AG04449 (cell line): ENCODE measurements at places on chromosomes 1 and 21.

- no peak for DNase-seq
These were observed 473.8 kb upstream of the PKN2 start for GRCh38 chr1:88210103-88210787.

- peak; percentile 17 for DNase-seq
These were observed 230.3 kb downstream of the C1orf94 start for GRCh38 chr1:34406833-34407539.

- DNase-seq: no peak
These were observed 1.0 kb downstream of the ARID1A start for GRCh38 chr1:26696654-26697430.

DNA sequence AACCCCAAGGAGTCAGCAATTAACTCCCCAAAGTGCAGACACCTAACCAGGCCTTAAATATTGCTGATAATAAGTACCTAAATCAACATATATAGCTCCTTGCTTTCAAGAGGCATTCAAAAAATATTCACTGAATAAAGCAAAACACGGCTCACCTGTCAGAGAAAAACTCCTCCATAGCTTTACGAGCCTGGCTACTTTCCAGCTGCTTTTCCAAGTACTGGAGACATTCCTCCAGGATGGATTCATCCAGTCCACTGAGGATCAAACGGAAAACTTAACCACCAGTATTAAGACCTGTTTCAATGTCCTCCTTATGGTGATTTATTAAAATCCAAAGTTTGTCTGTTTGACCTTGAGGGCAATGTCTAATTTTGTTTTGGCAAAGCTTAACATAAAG lies 44.6 kb downstream of the UBR4 start:
- no peak for DNase-seq

DNA sequence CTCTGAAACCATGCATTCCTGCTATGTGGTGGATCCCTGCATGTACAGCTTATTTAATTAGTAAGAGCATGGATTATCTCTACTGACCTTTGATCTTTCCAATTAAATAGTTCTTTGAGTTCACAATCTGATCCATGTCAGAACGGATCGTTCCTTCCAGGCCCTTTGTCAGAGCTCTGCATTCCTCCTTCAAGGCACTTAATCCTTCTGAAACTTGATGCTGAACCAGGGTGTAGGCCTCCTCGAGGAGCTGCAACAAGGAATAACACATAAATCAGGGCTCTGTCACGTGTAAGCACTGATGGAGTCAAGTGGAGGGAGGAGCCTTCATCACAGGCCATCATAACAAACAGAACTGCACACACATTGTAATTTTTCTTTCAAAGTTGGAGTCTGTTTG lies 68.4 kb upstream of the EDEM3 start:
- DNase-seq: no peak

DNA sequence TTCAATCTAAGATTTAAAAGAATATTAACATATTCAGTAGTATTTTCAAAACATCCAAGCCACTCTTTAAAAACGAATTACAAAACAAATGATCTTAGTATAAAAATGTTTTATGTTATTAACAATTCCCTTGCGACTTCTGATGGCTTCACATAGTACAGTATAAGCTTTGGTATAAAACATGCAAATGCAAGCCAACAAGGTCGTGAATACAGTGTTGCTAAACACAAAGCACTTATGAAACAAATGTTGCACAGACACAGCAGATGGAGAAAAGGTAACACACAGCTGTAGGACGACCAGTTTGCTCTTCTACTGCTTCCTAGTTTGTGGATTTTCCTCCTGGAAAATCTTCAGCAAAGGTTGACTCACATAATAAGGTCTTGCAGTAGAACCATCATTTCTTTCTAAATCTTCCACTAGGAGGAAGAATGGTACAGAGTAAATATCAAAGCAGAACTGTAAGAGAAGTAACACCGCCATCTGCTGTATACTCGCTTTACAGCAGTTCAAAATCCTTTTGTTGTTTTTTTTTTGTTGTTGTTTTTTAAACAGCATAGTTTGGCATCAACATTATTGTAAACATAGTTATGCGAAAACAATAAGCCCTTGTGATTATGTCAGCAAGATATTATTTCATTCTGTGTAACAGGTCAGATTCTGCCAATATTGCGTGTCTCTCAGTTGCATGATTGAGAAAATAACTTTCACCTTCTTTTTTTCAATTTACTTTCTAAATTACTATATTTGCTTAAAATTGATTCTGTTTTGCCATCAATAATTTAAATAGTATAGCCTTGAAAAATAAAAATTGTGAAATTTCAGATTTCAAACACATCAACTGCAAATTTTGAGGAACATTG lies 69.5 kb downstream of the LHX8 start:
- DNase-seq: no peak

DNA sequence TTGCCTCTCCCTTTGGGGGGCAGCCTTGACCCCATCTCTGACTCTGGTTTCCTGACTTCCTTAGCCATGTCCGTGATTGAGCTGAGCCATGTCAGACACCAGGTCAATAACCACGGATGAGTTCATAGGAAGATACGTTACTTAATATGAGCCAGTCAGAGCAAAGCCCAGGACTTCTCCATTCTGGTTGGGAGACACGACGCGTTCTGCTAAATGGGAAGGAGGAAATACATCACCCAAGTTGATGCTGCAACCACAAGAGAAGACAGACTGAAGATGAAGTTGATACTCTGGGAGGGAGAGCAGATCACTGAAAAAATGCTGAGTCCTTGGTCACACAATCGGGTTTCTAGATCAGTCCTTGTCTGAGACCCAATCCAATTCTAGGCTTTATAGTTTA lies 90.9 kb downstream of the MATN1 start:
- no peak for DNase-seq

DNA sequence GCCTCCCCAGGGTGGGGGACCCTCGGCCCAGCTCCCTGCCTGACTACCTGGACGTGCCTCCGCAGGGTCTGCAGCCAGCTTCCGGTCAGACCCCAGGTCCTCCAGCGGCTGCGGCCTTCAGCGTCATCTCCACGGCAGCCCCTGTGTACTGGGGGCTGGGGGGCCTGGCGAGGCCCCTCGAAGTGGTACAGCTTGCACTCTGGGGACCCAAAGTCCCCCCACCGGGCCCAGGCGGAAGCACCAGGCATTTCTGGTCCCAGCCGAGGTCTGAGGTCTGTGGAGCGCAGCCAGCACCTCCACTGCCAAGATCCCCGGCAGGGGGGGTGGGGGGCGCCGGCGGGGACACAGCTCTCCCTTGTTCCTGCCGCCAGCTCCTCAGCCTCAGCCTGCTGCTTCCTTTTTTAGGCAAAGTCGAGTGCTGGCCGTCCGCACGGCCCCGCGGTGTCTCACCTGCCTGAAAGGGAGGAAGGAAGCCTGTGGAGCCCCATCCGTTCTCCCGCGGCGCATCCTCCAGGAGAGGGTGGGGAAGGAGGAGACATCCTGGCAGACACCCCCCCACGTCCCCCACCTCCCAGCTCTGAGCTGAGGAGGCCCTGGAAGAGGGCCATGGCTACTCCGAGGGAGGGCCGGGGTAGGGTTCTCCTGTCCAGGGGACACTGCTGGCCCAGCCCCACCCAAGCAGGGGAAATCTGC lies 1.2 kb upstream of the VWA1 start:
- DNase-seq: no peak

DNA sequence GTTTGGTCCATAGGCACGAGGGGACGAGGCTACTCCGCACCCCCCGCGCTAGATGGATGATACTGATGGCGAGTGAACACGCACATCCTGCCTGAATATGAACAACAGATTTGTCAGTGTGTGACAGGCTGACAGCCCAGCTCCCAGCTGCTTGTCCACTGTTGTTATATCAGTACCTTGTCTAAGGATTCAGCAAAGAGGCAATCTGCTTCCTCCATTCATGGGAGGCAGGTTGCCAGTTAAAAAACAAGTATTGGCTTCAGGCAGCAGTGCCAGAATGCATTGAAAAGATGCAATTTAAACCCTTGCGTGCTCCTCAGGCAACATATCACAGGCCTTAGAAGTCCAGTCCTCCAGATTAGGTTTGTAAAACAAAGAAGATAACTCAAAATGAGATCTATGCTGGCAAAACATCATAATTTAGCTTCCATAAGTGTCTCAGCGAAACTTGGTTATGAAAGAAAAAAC lies 223.3 kb downstream of the GPATCH2 start:
- DNase-seq: no peak

GRCh38 chr1:228180959-228181644 lies 15.5 kb downstream of the IBA57 start:
- no peak for DNase-seq

- DNase-seq: no peak
These were observed 374.7 kb downstream of the NPHP4 start for GRCh38 chr1:5617546-5617945.

DNA sequence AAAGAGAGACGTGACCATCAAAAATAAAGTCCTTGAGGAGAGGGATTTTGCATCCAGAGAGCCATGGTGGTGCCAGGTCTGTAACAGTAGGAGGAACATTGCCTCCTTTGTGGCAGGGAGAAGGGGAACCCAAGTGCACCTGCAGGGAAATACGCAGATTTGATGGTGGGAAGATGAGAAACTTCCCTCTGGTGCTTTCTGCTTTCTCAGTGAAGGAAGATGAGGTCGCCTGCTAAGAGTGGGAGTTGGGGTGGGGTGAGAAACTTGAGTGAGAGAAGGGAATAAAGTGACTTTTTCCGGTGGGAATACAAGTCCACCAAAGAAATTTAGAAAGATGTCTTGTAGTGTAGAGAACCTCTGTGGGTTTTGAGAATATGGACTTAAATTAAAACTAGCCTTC lies 9.1 kb downstream of the PLA2G4A start:
- DNase-seq: no peak

GRCh38 chr21:31310750-31311149 lies 33.3 kb downstream of the TIAM1 start:
- DNase-seq: no peak

DNA sequence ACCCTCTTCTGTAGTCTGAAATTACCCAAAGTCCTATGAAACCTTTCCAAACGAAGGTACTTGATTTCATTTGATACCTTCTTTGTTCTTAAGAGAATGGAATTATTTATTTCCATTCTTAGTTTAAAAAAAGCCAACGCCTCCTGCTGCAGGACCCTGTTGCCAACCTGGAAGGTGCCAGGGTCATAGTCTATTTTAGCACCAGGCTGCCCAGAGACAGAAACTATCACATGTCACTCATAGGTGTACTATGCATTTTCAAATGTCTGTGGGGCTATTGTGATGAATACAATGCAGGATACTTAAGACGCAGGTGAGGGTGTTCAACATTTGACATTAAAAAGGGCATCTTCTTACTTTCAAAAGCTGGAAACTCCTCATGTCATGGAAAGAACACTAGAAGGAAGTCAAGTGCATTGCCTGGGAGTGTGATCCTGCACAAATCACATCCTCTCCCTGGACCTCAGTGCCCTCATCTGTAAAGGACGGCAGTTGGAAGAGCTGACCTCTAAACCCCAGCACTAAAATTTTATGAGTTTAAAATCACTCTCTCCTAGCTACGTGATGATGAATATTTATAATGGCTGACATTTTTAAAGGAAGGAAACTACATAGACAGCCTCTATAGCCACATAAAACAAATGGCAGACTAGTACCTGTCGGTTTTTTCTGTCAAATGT lies 107.3 kb upstream of the SYT6 start:
- DNase-seq: no peak

DNA sequence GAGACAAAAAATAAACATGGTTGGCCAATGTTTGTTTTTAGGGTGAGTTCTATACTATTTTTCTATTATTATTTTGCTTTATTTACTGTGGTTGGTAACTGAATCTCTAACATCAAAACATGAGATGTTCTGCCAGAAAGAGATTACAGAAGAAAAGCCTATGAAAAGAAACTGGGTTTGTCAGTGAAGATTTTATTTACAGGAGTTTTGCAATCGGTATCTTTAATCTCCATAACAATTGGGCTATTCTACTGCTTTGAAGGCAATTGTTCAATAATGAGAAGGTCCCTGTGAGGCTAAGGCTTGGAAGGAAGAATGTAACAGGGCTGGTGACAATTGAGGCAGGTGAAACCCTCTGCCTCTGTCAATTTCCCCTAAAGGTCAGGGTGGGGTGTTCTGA lies 155.5 kb downstream of the CLIC6 start:
- no peak for DNase-seq

- no peak for DNase-seq
These were observed 56.1 kb downstream of the HMCN1 start for GRCh38 chr1:185790194-185790735.

DNA sequence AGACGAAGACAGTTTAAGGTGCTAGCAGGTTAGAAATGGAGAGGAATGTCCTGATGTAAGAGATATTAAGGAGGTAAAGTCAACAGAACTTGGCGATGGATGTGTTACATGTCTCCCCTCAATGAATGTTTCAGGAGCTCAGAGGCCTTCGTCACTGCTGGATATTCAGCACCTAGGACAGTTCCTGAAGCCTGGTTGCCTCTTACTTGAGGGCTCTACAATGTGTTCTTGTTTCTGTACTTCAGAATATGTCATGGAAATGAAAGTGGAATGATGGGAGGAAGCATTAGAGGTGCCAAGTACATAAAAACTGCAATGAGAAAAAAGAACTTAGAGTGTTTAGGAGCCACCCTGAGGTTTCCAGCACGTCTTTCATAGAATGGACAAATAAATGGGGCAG lies 17.7 kb downstream of the TNR start:
- no peak for DNase-seq

GRCh38 chr1:53442299-53442698 lies 16.9 kb upstream of the DMRTB1 start:
- no peak for DNase-seq

GRCh38 chr1:177561436-177561835 lies 390.7 kb downstream of the BRINP2 start:
- no peak for DNase-seq

DNA sequence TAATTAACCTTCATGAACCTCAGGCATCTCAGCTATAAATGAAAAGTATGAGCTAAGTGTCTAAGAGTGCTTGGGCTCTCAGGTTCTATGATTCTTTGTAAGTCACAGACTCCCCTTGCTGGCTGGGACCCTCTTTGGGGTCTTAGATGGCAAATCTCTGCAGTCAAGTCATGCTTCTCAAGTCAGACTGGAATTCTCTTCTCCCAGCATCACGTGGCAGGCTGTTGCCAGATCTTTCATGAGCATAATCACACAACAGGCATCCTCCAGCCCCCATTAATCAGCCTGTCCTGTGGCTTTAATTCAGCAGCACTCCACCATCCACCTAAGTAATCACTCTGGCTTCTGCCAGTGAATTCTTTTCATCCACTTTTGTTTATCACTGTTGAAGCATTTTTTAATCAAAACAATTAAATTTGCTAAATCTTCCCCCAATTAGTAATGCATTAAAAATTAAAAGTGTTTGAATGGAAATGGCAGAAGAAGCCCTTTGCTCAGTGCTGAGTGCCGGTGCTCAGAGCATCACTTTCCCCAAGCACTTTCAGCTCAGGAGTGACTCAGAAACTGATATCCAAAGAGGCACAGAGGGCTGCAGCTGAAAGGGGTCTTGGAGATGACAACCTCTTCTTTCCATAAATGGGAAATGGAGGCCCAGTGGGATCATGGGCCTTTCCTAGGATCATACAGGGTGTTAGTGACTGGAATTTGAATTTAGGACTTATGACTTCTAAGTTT lies 50.2 kb downstream of the C8A start:
- no peak for DNase-seq

GRCh38 chr1:53390736-53391135 lies 62.9 kb upstream of the LRP8 start:
- no peak for DNase-seq
